HFFc6 (cell line): ENCODE measurements at places on chromosomes 1 and 21.

GRCh38 chr1:96559707-96560596, 161.6 kb upstream of the PTBP2 start:
- DNase-seq: peak; percentile 94

GRCh38 chr1:193458628-193459027, 272.2 kb upstream of the B3GALT2 start:
- peak; percentile 5 for DNase-seq

GRCh38 chr1:234499943-234500245, 20.9 kb upstream of the TARBP1 start:
- no peak for DNase-seq

- DNase-seq: peak; percentile 89
Observed at GRCh38 chr1:115302390-115302961, 35.6 kb downstream of the NGF start.

DNA sequence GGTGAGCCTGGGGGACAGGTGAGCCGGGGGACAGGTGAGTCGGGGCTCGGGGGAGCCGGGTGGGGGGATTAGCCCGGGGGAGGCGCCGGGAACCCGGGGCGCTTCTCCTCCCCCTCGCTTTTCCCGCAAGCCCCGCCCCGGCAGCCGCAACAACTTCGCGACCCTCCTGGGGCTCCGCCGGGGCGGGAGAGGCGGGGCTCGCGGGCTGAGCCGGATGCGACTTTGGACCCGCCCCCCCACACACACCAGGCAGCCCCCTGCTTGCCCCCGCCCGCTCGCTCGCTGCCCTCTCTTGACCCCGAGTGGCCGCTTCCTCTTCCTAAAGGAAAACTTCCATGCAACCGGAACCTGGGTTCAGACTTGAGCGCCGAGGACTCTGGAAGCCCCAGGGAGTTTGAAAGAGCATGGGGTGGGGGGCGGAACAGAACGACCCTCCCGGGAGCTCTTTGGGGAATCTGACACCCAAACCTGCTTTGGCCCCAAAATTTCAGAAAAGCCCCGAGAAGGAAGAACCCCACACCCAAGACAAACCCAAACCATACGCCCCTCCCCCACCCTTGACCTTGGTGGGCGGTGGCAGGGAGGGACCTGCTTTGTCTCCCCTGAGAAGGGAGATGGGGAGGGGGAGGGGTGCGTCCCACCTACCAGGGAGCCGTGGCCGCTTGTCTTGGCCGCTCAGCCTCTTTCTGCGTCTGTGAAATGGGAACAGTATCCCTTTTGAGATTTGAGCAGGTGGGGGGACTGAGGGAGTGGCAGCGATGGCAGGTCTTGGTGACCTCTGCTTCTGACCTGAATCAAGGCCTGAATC, 550 bp downstream of the ARHGEF16 start:
- DNase-seq: no peak

DNA sequence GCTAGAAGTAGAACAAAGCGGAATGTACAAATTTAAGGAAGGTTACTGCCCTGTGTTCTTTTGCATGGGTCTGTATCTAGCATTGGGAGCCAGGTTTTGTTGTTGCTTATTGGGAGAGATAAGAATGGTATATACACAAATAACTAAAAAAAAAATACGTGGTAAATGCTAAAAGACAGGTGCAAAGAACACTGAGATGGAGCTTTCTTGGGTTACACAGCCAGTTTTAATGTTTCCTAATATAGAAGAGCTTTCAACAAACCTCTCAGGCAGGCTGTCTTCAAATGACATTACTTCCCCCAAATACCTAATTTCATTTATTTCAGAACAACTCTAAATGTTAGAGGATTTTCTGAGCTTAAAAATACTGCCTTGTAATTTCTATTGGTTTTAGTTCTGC, 1.4 kb upstream of the MDM4 start:
- DNase-seq: no peak

GRCh38 chr1:31376375-31377134, 3.7 kb upstream of the FABP3 start:
- DNase-seq: peak; percentile 93

DNA sequence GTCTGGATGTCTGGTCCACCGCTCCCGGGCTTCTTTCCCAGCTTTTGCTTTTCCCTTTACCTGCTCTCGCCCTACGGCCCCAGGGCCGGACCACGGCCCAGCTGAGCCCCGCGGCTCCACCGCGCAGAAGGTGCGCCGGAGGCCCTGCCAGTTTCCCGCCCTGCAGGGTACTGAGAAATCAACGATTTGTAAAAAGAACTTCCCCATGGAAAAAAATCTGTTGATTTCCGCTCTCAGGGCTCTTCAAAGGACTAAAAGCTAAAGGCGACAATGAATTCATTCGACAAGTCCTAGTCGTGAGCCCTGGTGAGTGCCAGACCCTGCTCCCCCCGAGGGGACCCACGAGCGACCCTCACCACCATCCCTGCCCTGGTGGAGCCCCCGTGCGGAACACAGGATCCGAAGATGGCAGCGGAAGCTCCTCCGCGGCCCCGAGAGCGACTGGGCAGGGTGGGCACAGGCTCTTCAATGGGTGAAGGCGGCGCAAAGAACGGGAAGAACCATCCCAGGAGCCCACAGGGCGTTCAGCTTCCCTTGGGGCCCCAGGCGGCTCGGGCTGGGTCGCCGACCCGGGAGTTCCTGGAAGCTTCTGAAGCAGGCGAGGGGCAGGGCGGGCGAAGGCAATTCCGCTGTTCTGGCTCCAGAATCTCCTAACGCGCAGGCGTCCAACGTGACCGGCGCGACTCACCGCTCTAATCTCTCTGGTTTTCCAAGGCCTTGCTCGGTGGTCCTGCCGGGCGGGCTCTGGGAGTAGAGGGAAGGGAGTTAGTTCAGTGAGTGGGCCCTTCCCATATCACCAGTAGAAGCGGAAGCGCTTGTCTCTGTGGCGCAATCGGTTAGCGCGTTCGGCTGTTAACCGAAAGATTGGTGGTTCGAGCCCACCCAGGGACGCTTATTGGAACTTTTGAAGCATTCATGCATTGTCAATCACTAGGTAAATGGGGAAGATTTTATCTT, 6.6 kb upstream of the RNU1-2 start:
- DNase-seq: peak; percentile 92

GRCh38 chr1:941588-942383, 17.3 kb downstream of the NOC2L start:
- peak; percentile 85 for DNase-seq

DNA sequence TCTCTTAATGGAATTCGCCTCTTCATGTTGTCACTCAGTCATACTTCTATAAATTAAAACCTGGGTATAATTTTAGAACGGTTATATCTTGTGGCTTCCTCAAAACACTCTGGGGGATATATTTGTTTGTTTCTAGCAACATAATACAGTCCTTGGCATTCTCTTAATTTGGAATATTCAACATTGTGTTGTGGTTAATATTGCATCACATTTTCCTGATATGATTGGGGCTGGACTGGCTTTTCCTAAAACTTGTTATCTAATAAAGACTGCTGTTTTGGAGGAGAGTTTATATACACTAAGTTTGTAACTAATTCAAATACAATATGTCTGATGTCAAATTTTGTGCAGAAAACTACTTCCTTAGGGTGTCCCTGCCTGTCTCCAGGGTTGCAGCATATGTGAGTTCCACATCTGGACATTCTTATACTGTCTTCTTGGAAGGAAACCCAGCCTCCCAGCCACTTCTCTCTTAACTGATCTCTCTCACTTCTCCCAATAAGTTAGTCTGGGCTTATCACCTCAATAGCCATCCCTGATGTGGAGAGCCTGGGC, 892.6 kb downstream of the MRPL39 start:
- DNase-seq: no peak

- no peak for DNase-seq
Observed at GRCh38 chr1:51252366-51252765, 16.3 kb downstream of the RNF11 start.

GRCh38 chr1:39384305-39384704, 107.1 kb upstream of the BMP8A start:
- DNase-seq: no peak

DNA sequence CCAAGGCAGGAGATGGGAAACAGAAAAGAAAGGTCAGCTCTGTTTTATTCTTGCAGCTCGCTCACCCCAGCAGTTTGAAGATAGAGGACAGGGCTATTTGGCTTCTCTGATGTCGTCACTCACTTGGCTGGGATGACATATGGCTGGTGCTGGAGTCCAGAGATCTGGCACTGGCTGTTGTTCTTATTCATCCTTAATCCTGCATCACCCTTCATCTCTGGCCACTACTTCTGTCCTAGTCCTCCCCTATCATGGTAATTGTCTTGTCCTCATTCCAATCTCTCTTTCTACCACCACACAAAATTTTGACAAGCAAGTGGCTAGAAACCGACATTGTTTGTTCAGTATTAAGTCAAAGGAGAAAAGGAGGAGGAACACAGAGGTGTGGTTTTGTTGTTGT, 103.8 kb upstream of the PDE4B start:
- no peak for DNase-seq

DNA sequence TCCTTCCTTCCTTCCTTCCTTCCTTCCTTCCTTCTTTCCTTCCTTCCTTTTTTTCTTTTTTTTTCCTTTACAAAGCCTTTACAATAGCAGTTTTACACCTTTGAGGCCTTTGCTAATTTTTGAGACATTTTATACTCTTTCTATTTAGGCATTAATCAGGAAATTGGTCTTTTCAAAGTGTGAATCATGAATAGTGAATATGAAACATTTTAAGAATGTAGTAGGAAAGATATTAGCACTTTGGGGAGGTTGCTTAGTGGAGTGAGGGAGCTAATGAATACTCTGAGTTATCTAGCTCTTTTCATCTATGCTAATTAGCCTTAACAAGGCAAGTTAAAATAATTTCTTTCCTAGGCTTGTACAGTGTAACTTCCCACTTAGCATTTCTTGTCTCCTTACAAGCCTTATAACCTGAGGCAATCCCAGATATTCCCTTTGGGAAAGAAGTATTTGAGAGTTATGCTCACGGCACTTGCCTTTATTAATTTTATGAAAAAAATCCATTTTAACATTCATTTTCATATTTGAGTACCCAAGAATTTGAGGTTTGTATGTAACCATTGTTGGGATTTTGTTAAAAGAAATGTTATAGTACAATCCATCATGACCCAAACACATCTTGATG, 122.6 kb downstream of the NTNG1 start:
- no peak for DNase-seq

DNA sequence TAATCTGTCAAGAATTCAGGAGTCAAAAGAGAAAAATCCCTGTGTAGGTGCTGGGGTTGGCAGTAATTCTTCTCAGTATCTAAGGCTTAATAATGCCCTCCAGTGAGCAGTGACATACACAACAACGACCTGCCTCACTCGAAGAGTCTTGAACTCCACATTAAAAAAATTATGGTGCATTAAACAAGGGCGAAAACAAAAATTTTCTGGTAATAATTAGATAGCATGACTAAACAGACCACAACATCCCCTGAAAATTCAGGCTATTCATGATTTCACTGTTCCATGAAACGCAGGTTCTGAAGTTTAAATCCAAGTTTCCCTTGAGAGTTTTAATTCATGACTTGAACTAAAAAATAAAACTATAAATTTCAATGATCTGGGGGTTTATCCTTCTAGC, 5.1 kb downstream of the SRSF4 start:
- peak; percentile 42 for DNase-seq

GRCh38 chr21:41673596-41674335, 93.1 kb downstream of the RIPK4 start:
- no peak for DNase-seq

DNA sequence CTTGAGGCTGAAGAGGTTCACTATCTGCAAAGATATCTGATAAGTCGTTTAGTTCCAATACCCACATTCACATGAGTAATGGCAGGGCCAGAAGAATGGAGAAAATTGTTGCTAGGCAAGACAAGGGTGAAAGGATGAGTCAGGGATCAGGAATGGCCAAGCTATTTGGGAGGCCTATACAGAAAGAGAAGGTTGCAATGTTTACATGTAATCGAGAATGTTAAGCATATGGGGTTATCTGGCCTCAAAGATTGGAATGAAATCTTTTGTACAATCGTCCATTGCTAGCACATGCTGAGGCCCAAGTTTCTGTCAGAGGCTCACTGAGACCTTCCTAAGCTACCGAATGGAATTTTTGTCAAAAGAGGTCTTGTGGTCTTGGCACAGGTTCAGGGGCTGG, 299.9 kb upstream of the PLD5 start:
- peak; percentile 8 for DNase-seq

DNA sequence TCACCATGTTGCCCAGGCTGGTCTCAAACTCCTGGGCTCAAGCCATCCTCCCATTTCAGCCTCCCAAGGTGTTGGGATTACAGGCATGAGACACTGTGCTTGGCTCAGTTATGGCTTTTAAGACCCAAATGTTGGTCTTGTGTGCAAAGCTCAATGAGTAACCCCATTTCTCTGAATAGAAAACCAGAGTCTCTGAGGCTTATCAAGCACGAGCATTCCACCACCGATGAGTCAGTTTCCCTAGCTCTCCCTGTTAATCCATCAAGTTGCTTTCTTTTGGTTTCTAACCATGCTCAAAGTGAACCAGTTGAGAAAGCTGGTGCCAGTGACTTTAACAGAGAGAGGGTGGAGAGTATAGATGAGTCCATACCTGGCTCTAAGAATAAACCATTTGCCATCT, 350.9 kb upstream of the ADGRL2 start:
- no peak for DNase-seq

DNA sequence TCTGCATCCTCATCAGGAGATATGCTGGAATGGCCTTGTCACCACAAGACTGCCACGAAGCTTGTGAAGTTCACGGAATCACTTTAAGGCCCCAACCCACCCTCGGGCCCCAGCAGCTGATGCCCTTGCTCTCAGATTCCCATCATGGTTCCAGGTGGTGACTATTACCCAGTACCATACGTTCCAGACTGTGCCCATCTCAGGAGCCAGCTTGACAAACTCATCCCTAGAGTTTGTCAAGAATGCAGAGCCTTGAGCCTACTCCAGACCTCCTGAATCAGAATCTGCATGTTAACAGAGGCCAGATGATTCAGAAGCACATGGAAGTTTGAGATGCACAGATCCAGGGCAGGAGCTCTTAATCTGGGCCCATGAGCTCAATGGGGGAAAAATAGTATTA, 53.9 kb upstream of the RBM15 start:
- DNase-seq: no peak

DNA sequence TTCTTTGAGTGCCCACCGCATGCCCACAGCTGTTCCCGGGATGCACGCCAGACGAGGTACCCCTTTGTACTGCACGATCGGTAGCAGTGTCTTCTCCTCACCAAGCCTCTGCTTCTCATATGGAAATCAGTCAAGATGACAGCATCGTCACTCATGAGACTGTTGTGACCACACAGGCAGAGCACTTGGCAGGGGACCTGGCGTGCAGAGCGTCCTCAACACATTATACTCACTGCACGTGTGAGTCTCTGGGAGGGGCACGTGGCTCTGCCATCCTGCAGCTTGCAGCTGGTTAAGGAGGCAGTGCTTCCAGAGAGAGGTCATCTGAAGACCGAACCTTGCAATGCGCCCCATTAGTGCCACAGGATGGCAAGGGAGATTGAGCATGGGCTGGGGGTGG, 266.8 kb downstream of the NPHP4 start:
- DNase-seq: no peak

DNA sequence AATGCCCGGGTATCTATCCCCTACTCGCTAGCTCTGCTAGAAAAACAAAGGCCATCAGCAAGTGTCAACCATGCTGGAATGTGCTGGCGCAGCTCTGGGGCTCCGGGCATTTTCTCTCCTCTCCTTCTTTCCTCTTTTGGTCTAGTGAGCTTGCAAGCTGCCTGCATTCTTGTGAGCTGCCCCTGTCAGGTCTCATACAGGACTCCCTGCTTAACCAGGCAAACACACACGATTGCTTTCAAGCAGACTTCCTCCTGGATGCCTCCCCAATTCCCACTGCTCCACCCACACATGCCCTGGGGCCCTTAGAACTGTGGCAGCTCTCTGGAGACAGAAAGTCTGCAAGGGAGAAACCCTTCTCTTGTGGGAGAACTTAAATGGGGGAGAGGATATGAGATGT, 35.7 kb upstream of the SUCO start:
- peak; percentile 78 for DNase-seq

GRCh38 chr1:19411612-19412011, 73.7 kb downstream of the CAPZB start:
- no peak for DNase-seq
